ENCODE measurements at places on chromosomes 1 and 21.

GRCh38 chr1:178941849-178942248 is 71.0 kb upstream of the ANGPTL1 start:
- no peak for DNase-seq

- no peak for DNase-seq
Measured at GRCh38 chr1:154793685-154794084, 76.4 kb downstream of the KCNN3 start.

DNA sequence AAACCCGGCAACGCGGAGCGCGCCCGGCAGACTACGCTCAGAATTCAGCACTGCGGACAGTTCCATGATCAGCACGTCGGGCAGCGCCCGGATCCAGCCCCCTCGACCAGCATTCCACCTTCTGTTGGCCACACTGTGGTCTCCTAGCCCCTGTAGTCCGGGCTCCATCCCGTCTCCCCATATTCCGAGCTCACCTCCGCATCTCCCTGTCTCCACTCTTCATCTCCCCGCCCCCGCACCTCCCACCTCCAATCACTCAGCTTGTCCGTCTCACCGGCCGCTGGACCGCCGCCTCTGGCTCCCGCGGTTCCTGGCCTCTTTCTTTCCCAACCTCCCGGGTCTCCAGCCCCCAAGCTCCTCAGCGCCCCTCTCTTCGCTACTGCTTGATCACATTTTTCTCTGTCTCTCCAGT is 500 bp downstream of the EPHA10 start:
- DNase-seq: peak; percentile 20

- peak; percentile 60 for DNase-seq
Measured at GRCh38 chr21:46500224-46500861, 41.7 kb downstream of the DIP2A start.

DNA sequence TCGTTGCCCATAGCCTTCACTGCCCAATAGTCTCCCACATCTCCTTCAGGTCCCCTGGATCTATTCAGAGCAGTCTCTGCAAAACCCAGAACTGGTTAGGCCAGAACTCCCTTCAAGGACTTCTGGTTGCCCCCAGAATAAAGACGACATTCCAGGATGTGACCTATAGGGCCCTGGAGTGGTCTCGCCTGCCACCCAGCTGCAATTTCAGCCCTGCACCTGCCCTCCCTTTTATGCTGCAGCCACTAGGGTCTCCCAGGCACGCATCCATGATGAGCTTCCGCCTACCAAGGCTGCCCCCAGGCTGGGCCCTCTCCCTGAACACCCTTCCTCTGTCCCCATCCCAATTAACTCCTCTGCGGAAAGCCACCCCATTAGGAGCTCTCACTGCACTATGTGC is 7.2 kb upstream of the TSPEAR start:
- no peak for DNase-seq

- no peak for DNase-seq
Measured at GRCh38 chr1:203765029-203765837, at the start of gene LAX1. TSS of gene LAX1 (plus strand) at chr1:203765183. CDS start at chr1:203765566, 383 bp downstream.

- no peak for DNase-seq
Measured at GRCh38 chr1:241311056-241311746, 45.8 kb downstream of the RGS7 start.

DNA sequence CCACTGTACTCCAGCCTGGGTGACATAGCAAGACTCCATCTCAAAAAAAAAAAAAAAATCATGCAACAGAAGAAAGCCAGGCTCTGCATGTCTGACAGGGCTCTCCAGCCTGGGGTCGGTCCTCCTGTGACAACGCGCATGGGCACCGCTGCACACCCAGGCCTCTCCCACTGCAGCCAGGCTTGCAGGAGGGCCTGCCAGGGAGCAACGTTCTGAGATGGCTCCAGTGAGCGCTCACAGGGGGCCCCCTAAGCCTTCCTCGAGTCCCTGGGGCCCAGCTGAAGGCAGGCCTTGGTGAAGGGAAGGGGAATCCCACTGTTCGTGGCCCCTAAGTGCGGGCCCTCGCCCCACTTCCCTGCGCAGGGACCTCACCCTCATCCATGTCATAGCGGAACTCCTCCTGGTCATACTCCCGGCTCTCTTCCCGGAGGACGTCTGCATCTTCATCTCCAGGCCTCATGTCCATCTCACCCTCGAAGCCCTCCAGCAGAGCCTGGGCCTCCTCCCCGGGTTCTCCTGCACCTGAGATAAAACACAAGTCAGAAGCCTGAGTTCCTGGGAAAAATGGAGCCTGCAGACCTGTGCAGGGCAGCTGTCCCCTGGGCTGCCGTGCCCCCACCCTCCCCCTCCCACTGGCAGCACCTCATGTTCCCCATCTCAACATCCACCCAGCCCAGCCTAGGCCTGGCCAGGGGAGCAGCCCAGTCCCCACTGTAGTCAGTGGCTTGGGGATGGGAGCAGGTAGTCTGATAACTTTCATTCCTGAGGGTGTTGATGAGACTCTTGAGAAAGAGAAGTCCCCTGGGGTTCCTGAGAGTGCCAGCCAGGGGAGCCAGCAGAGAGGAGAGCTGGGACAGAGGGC is 20.3 kb downstream of the RSPH1 start:
- DNase-seq: no peak

DNA sequence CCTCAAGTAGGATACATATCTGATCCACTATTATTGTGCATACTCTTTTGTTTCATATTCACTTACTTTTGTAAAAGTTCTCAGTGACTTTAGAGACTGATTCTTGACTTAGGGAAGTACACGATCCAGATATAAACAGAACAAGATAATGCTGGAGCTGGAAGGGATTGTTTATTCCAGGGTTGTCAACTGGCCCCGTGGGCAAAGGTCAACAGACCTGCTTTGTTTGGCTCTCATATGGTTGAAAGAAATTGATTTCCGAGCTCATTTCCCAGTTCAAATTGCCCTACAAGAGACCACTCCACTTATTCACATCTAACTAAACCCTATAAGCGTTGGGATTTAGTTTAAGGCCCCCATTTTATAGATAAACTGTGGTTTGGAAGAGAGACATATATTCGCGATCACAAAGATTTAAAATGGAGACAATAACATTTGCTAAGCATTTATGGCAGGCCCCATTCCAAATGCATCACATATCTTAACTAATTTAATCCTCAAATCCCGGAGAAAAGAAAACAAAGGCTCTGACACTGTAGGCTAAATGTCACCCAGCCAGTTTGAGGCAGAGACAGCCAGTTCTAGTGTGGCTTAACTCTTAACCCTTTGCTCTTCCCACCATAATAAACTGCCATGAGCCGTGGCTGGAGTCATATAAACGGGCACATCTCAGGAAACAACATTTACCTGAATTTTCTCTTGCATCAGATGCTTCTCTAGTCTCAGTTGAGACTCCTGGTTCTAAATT is 20.6 kb downstream of the REG4 start:
- DNase-seq: no peak

- DNase-seq: no peak
Measured at GRCh38 chr1:78033797-78034172, 12.0 kb upstream of the GIPC2 start.

DNA sequence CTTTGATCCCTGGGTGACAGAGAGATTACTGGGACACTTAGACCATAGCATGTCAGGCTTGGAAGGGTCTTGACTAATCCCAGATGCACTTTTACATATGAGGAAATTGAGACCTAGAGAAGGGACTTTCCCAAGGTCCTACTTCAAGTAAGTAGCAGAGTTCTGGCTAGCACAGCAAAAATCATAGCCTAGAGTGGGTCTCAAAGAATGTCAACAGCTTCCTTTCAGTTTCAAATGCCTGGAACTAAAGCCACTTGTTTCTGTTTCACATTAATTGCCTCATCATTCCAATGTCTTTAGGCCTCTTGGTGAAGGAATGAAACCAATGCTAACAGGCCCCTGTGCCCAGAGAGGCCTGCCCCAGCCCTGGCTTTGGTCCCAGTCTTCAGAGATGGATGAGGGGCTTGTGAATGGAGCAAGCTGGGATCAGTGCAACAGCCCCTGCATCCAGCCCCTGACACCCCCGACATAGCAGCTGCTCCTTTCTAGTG is 26.6 kb downstream of the ATF3 start:
- DNase-seq: no peak

DNA sequence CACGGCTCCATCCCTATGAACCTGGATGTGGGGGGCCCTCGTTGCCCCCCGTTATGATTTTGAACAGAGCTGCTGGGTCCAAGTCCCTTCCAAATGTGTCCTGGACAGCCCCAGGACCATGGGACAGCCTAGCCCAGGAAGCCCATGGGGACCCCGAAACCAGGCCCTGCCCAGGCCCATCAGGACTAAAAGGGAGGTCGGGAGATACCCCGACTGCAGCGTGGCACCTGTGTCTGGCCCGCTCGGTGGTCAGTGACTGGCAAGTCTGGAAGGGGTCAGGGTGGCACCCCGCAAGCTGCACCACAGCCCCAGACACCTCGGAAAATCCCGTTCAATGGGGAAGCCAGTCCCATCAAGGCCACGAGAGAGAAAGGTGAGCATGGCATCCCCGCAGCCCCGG is 10.4 kb upstream of the SRARP start:
- DNase-seq: no peak

DNA sequence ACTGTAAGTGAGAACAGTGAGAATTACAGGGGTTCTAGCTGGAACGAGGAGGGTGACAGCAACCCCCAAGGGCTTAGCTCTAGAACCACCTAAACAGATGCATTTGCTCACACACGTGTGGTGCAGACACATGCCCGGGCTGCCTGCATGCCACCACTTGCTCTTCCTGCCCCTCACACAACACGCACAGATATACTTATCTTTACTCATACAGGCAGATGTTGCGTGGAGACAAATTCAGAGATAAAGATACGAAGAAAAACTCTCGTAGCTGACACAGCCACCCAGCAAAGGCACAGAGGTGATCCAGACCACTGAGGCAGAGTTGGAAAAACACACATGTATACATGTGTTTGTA is 13.5 kb downstream of the VANGL1 start:
- DNase-seq: no peak

GRCh38 chr1:244869364-244869827 is 5.1 kb upstream of the HNRNPU start:
- DNase-seq: no peak

- no peak for DNase-seq
Measured at GRCh38 chr1:195766709-195767108, 841.5 kb downstream of the KCNT2 start.

DNA sequence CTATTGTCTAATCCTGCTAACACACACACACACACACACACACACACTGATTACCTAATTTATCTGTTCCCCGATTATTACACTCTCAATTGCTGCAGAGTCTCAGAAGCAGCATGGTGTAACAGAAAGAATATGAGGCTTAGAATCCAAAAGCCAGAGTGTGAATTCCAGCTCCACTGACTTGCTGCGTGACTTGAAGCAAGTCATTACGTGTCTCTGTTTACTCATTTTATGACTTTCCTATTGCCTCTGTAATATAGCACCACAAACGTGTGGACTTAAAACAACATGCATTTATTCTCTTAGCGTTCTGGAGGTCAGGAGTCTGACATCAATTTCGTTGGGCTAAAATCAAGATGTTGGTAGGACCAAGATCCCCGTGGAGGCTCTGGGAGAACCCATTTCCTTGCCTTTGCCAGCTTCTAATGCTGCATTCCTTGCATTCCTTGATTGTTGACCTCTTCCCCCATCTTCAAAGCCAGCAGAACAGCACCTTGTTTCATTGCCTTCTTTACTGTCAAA is 55.9 kb upstream of the ATP5PO start:
- no peak for DNase-seq

DNA sequence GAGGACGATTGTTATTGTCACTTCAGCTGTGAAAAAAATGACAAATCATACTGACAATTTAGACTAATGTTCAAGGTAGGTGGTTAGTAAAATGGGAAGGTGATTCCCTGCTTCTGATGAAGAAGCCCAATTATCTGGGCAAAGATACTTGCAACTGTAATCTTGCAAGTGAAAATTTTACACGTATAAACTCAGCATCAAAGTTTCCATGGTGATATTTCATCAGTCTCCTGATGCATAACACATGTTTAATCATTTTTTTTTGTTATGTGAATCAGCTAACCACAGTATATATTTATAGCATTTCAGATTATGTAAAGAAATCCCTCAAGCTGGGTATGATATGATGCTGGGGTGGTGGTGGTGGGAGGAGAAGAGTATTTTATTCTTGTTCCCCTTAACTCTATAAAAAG is 16.4 kb upstream of the KCNK1 start:
- no peak for DNase-seq

- DNase-seq: peak; percentile 62
Measured at GRCh38 chr1:46477153-46477929, 12.3 kb upstream of the DMBX1 start.

DNA sequence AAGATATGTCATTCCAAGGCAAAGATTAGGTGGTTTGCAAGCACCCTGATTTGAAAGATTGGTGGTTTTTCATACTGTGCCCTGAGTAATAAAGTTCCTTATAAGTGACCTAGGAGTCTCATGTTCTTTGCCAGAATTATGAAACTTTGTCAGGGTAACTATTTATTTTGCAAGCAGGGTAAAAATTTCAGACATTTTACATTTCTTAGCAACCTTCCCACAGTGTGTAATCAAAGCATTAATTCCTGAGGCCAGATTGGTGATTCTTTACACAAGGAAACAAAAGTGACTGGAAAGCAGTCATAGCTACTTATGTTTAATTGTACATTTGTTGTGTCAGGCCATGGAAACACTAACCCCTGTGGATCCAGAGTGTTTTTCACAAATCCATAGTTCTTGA is 998.0 kb upstream of the B3GALT2 start:
- DNase-seq: no peak

- DNase-seq: peak; percentile 8
Measured at GRCh38 chr1:160354388-160354985, 11.3 kb downstream of the NCSTN start.

DNA sequence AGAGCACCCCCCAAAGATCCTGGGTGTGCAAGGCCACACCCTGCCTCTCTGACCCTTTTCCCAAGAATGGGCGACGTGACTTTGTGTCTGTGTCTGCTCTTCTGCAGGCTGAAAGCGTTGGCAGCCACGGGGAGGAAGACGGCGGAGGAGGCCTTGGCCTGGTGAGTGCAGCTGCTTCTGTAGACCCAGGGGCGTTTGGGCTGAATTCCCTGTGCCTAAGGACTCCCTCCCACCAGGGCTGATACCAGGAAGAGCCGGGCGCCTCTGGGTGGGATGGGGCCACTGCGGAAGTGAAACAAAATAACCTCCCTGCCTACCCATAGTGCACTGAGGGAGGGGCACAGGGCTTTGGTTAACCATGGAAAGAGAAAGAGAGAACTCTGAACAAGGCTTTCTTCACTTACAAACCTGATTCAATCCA is 2.5 kb downstream of the UBASH3A start:
- no peak for DNase-seq

DNA sequence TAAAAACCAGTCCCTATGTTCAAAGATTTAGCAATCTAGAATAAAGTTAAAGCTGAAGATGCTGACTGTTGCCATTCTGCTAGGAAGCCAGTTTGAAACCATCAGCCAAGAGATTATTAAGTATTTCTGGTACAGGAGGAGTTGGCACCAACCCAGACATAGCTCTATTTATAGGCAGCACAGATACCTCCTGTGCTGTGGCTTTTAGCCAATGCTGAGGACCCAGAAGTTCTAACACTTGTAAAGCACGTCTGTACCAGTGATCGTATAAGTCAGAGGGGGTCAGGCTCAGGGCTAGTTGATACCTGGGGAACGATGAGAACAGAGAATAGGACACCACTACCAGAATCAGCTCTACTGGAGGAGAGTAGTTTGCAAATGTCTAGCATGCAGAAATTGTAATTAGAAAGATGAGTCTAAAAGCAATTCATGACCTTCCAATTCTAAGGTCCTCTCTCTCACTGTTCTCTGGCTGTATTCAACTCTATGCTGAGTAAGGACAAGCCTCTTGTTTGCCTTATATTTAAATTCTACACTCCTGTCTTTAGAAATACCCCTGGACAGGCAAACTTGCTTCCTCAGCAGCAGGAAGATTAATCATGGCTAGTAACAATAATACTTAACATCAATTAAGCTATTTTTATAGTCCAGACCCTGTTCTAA is 96.8 kb upstream of the PALMD start:
- no peak for DNase-seq

- no peak for DNase-seq
Measured at GRCh38 chr1:214215583-214215982, 65.4 kb upstream of the SMYD2 start.
